ENCODE measurements at places on chromosomes 3 and 15.

DNA sequence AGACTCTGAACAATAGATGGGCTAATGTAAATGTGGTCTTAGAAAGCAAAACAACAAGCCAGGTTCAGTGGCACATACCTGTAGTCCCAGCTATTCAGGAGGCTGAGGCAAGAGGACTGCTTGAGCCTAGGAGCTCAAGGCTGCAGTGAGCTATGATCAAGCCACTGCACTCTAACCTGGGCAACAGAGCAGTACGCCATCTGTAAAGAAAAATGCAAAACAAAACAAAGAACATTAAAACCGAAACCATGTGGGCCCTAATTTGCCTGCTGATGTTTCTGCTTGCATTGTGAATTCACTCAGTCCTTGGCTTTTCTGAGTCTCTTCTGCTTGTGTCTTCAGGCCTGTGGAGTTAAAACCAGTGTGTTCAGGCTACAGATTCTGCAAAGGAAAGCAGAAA, 56.7 kb downstream of the CCNL1 start:
- DNase-seq, result no peak

DNA sequence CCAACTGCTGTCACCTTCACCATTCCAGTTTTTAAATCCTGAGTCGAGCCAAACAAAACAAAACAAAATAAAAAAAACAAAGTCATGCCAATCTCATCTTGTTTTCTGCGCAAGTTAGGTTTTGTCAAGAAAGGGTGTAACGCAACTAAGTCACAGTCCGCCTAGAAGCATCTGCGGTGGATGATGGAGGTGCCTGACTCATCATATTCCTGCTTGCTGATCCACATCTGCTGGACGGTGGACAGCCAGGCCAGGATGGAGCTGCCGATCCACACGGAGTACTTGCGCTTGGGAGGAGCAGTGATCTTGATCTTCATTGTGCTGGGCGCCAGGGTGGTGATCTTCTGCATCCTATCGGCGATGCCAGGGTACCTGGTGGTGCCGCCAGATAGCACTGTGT, 162.1 kb downstream of the WDR76 start:
- DNase-seq, result no peak

- DNase-seq, result no peak
These were observed 231.8 kb downstream of the SQOR start for GRCh38 chr15:45866616-45867015.

DNA sequence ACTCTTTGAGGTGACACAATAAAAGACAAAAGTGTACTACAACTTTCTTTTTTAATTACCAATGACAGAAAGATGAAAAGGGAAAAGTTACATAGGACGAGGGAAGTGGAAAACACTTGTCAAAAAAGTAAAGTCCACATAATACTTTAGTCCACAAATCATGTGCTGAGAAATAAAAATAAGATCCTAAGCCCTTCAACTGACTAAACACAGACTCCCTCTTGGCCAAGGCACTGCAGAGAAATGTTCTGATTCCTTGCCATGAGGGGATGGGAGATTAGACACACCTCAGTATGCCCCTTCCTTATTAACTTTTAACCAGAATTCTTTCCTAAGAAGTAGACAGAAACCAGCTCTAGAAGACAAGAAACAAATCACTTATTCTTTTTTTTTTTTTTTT, 59.5 kb upstream of the TGFBR2 start:
- DNase-seq, result no peak

DNA sequence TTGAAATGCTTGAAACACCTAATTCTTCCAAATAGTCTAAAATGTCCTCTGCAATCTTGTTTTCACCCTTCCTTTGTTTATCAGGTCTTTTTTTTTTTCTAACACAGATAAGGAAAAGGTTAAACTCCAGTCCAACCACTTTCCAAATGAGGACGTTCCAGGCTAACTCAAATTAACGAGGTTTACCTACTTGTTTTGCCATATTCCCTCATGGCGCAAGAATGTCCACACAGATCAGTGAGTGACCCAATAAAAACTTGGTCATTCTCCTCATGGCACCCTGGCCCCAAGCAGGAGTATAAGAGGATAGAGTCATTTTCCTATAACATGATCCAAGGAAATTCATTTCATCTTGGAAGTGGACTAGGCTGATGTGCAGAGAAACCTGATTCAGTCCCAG, 6.6 kb upstream of the LIPC start:
- no peak for DNase-seq

DNA sequence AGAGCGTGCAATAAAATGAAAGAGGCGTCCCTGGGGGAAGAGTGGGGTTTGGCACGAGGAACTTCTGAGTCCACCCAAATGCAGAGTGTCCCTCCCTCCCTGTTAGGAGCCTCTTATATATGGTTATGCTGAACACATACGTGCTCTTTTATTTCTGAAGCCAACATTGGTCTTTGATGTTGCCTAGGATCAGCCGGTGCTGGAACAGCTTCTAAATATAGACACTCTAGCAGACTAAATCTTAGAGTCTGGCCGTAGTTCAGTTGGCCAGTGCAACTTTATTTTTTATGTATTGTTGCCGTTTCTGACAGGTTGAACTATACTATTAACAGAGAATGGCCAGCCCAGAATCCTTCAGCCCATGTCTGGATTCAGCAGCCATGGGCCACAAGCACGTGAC, 128.7 kb downstream of the GHSR start:
- DNase-seq, result no peak

DNA sequence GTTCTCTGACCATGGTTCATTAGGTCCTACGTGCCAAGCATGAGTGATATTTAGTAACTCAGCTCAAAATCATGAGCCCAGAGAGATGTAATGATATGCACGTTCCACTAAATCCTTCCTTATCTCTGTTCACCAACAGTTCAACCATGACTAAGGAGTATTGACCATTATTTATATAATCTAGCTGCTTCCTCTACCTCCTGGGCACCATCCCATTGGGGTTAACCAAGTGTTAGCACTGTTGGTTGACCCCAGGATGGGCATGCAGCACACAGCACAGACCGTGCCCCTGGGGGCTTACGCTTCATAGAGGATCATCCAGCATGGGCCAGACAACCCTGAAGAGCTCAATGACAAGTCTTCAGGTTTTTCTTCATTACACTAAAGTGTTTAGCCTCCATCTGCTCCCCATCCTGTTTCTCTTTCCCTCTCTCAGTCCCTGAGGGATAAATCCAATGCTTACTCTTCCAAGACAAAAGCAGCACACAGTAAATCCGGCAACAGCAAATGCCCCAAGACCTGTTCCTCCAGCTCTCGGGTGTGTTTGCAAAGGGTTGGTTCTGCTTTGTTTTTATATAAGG, 10.4 kb downstream of the FAM174B start:
- DNase-seq, result peak; percentile 67

- no peak for DNase-seq
These were observed 34.6 kb downstream of the CD200R1L start for GRCh38 chr3:112811917-112812660.

GRCh38 chr3:10000686-10001085, 14.0 kb upstream of the EMC3 start:
- no peak for DNase-seq

DNA sequence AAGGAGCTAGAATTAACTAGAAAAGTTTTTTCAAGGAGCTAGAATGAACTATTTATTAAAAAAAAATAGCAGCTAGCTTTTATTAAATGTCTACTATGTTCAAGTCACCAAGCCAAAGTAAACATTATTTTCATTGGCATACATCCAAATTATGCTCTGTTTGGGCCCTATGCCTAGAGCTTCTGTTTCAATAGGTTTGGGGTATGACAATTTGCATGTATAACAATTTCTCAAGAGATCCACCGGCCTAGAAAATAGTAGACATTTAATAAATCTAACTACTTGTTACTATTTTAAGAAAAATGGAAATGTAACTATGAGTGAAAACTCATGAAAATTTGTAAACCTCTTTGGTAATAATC, 8.0 kb downstream of the GABRR3 start:
- DNase-seq, result no peak

- no peak for DNase-seq
These were observed 4.3 kb downstream of the ARHGEF26 start for GRCh38 chr3:154125378-154126030.

GRCh38 chr15:85963262-85963760, 116.4 kb upstream of the AGBL1 start:
- DNase-seq, result no peak

DNA sequence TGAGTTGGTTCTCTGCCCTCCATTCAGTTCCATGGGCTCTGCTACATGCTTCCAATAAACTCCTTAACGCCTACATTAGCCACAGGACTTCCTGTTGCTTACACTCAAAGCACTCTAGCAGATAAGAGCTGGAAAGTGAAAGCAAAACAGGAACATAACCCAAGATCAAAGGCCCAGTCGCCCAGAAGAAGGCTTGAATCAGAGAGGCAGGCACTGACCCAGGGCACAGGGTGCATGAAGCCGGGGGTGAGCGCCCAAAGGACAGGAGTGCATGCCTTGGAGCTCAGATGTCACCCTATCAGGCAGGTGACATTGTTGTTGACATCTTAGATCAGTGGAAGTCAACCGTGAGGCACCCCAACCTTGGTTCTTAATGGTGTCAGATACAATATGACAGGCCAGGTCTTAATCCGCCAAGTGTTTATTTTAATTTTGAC, 235.1 kb downstream of the UACA start:
- DNase-seq, result no peak

DNA sequence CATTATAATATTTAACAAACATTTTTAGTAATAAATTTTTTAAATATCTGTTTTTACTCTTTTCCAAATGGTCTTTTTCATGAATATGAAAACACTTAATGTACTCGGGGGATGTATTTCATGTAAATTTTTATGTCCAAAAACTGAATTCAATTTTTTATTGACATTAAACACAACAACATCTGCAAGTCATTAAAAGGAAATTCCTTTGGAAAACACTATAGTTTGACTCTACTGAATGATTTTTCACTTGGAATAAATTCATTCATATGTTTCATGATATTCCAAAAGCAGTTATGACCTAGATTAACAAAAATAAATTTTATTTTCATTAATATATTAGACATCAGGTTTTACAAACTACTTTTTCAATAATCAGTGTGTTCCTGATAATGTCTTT, 239.8 kb upstream of the AGTR1 start:
- no peak for DNase-seq

GRCh38 chr3:24135280-24135679, 190.2 kb downstream of the NR1D2 start:
- no peak for DNase-seq

DNA sequence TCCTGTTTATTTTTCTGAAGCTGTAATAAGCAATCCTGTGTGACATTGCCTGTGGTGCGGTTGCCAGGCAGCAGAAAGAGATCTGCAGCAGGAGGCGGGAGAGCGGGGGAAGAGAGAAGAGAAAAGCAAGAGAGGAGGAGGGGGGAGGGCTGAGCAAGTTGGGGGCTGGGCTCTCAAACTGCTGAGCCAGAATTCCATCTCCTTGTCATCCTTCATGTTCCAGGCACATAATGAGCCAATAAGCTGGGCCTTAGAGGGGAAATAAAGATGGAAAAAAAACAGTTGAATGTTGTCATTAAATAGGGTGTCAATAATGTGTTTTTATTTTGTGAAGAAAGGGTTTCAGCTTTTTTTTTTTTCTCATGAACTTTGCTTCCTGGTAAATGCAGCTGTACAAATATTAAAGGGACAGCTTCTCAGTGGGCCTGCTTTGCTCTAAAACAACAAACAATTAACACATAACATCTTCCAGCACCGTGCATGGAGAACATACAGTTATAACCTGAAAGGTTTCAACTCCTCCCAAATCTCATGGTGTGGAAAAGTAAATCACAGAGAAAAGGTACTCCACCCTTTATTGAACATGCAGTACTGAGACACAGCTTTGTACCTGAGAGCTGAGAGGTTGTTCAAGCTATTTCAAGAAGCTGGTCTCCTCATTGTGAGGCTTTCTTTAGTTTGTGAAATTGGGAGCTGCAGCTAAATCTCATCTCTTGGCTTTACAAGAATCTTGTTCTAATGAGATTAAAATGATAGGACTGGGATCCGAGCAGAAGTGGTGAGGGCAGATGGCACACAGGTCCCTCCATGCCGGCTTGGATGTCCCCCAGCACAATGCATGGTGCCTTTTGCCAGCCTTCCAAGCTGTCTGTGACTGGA, 451.1 kb upstream of the KCNMB2 start:
- DNase-seq, result peak; percentile 90

GRCh38 chr3:64595253-64595694, 92.5 kb downstream of the ADAMTS9 start:
- no peak for DNase-seq

DNA sequence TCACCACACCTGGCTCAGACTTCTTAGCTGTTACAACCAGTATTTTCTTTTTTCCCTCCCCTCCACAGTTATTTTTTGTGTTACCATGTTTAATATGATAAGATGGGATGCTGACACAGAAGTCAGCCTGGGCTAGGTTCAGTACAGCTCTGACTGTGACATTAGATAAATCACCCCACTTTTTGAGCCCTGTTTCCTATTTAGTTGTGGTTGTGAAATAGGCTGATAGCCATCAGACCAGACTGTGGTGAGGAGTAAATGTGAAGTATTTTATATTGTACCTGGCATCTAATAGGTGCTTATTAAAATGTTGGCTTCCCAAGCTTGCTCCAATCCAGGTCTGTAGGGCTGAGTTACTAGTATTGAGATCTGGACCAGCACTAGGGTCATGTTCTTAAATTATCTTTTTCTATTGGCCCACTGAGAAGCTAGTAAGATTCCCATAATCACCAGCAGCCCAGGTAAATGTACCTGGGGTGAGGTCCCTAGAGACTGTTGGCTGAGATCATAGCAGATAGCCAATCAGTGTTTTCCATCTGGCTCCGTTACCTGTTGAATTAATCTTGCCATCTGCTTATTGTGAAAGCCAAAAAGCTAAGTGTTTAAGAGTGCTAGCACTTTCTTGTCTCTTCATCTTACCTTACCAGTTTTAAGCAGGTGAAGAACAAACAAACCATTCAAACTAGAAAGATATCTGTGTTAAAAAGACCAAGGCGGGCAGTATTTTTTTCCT, 61.0 kb downstream of the CCK start:
- DNase-seq, result peak; percentile 43

- no peak for DNase-seq
These were observed 512.6 kb upstream of the NAALADL2 start for GRCh38 chr3:174346571-174346970.

GRCh38 chr3:35871009-35871408, 231.7 kb downstream of the ARPP21 start:
- DNase-seq, result no peak

DNA sequence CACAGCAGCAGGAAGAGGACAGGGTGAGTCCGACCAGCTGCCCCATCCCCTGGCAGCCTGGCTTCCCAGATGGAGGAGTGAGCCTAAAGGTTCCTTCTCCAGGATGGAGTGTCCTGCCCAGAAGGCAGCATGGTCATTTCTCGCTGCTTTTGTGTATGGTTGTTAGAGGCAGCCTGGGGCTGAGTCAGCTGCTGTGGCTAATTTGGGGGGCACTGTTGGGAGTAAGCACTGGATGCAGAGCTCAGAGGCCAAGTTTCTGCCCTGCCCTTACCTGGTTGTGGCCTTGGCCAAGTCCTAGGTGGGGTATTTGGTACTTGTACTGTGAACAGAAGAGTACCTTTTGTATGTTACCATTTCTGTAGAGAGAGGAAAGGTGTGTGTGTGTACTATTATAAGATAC, 78.6 kb downstream of the ADAMTS7 start:
- no peak for DNase-seq

GRCh38 chr3:67517781-67518180, 136.6 kb downstream of the SUCLG2 start:
- no peak for DNase-seq

- no peak for DNase-seq
These were observed 332.3 kb downstream of the SHQ1 start for GRCh38 chr3:72515941-72516340.

GRCh38 chr3:144273601-144274000, 302.0 kb downstream of the DIPK2A start:
- no peak for DNase-seq

GRCh38 chr3:184096811-184097383, at the start of gene HTR3E:
HTR3E (plus strand) TSS chr3:184097064; CDS start chr3:184097530, 466 bp downstream.
- DNase-seq, result no peak

- DNase-seq, result no peak
These were observed 37.6 kb downstream of the SLCO3A1 start for GRCh38 chr15:91891101-91891500.

Data from NCI-H2171 (cell line).